ENCODE measurements at places on chromosomes 7 and 10.

GRCh38 chr10:86060386-86061277, 306.0 kb downstream of the GRID1 start:
- no peak for DNase-seq

GRCh38 chr7:77653572-77653971, 42.7 kb upstream of the RSBN1L start:
- DNase-seq, result no peak

- DNase-seq, result peak; percentile 94
These were observed 55.2 kb upstream of the FRMD4A start for GRCh38 chr10:14385596-14386593.

GRCh38 chr10:95122736-95123135, 53.4 kb upstream of the CYP2C8 start:
- no peak for DNase-seq

DNA sequence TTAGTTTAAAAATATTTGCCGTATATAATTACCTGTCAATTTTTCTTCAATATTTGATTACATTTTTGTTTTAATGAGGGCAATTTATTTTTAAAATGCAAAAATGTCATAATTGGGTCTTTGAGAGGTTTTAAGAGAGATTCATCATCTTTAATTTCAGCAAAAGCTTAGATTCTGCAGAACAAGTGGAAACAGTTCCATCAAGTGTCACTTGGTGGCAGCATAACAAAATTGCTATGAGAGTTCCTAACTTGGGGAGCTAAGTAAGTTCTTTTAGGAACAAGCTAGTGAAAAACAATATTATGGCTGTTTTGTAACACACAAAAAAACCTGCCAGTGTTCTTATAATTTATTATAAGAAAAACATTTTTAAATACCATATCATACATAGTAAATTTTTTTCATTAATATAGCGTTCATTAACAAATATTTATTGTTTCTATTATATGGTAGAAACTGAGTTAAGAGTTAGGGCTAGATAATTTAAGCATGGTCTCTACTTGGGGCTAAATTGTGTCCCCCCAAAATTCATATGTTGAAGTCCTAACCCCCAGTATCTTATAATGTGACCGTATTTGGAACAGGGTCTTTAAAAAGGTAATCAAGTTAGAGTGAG, 155.2 kb downstream of the MAGI2 start:
- DNase-seq, result peak; percentile 52

DNA sequence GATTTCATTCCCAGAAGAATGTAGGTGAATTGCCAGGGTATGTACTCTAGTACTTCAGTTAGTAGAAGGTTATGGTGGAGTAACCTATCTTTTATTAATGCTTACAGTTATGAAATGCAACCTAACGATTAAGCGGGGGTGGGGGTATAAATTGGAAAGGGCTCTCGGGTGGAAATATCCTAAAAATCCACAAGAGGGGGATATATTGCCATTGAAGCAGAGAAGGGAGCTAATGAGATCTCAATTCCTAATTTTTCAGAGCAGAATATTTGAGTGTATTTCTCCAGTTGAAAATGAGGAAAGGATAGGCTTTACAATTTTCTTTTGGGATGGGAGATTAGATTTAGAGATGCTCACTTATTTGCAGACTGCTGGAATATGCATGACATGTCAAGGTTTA, 90.8 kb downstream of the DNAJB9 start:
- DNase-seq, result peak; percentile 32

DNA sequence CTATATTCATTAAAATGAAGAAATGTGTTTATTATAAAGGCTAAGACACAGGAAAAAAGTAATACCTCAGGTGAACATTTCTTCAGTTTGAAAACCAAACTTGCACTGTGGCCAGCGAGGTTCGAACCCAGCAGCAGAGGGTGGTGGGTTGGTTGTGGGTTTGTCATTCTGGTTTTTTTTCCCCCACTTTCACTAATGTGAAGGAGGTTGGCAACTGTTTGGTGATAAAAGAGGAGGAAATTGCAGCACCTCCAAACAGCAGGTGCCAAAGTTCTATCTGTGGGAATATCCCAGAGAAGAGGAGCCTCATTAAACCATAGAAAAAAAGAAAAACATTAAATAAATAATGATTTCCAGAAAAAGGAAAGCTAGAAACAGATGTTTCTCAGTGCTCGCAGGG, 36.6 kb upstream of the YAE1 start:
- no peak for DNase-seq

GRCh38 chr10:27535317-27535716, 31.2 kb downstream of the RAB18 start:
- no peak for DNase-seq

DNA sequence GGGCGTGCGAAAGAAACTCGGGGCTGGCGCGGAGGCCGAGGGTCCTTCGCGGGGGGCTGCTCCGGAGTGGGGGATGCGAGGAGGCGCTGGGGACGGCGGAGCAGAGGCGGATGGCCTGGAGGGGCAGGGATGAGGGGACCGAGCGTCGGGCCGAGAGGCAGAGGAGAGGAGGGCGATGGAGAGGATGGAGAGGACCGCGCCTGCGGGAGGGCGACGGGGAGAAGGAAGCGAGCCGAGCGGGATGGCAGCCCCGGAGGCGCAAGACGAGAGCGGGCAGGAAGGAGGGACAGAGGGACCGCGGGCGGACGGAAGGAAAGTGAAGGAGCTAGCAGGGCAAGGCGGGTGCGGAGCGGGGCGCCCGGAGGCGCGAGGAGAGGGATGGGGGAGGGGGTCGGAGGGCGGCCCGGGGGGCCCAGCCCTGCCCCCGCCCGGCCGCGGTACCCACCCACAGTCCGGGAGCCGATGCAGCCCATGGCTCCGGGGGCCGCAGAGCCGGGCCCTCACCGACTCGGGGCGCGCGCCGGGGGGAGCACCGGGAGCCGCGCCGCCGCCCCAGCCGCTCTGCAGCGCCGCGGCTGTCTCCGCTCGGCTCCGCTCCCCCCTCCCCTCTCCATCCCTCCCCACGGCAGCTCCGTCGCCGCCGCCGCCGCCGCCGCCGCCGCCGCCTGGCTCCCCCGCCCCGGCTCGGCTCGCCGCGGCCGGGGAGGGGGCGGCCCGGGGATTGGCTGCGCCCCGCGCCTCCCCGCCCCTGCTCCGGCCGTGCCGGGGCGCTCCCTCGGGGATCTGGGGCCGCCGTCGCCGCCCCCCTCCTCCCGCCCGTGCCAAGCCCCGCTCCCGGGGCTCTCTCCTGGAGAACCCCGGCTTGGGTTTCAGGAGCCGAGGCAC, at the start of gene FAM131B:
FAM131B (minus strand) TSS at position 583 of the 885 bp plus-strand sequence; CDS start at position 473, 110 bp downstream.
- peak; percentile 27 for DNase-seq

GRCh38 chr10:58741673-58742072, 229.0 kb downstream of the BICC1 start:
- no peak for DNase-seq

- DNase-seq, result no peak
These were observed 5.3 kb downstream of the ESYT2 start for GRCh38 chr7:158824028-158824427.

DNA sequence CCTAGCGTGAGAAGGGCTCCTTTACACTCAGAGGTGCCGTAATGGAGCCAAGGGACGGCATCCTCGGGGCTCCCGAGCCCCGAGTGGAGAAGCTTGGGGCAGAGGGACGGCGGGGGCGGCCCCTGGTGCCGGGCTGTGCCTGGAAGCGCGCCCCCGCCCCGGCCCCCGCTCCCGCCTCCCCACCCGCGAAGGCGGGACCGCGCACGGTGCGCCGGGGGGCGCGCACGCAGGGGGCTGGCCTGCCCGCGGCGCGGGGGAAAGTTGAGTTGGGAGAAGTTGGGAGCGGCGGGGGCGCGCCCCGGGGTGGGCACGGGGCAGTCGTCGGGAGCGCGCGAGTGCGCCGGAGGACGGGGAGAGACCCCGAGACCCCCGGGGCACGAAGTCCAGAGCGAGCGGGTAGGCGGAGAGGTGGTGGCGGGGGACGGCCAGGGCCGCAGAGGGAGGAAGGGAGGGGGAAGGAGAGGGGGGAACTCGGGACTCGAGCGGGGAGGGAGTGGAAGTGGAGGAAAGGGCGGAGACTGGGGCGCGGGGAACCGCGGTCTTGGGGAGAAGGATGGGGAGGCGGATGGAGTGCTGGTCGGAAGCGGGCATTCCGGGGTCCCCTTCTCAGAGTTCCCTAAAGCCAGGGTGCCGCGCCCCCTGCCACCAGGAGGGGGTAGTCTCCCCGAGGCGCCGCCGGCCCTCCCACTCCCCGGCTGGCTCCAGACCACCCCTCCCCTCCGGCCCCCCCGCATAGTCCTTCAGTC, at the start of gene SLC4A2:
SLC4A2 (plus strand) TSS at position 223 of the 746 bp plus-strand sequence. CDS start 2,399 bp downstream, outside the sequence.
- peak; percentile 80 for DNase-seq

GRCh38 chr10:3509355-3509754, 275.7 kb downstream of the KLF6 start:
- DNase-seq, result no peak

DNA sequence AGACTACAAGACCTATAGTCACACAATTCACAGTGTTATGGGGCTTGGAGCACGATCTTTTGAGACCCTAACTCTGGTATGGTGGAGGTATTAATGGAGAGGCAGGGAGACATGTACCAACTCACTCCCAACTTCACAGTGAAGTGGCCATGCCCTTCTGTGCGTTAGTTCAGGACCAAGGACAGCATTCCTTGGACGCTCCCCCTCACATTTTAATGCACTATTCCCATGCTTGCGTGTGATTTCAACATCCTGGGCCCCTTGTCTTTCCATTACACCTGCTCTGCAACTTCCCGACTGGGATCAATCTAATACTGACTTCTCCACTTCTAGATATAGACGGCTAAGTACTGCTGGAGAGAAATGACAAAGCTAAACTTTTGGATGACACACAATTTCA, 72.7 kb downstream of the PLCE1 start:
- DNase-seq, result peak; percentile 66

- no peak for DNase-seq
These were observed 80.3 kb downstream of the SKAP2 start for GRCh38 chr7:26784118-26784517.

GRCh38 chr7:43481902-43482678, 100.8 kb upstream of the STK17A start:
- DNase-seq, result peak; percentile 75

DNA sequence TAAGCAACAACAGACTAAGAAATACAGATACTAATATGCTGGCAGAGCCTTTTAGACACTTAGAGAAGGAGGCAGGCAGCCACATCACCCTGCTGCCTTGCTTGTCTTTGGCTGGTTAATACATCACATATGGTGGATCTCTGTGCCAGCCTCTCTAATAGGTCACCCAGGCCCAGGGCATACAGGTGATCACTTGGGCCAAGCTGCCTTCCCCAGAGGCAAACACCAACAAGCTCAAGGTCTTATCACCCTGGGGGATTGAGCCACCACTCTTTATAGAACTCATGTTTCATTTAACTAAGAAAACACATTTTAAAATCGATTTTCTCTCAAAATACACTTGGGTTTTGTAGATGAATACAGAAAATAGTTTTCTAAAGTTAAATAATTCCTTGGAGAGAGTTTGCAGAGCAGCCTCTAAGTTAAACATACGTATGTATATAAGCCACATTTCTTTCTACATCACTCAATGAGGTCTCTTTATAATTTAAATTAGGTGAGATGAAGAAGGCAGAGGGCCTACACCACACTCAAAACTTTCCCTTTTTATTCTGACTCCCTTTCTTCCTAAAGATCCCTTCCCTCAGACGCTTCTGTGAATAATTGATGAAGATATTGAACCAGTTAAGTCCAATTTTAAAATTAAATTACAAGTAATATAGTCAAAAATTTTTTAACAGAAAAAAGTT, 556.8 kb upstream of the GHITM start:
- DNase-seq, result no peak

- no peak for DNase-seq
These were observed 11.3 kb downstream of the XRCC2 start for GRCh38 chr7:152664636-152665035.

DNA sequence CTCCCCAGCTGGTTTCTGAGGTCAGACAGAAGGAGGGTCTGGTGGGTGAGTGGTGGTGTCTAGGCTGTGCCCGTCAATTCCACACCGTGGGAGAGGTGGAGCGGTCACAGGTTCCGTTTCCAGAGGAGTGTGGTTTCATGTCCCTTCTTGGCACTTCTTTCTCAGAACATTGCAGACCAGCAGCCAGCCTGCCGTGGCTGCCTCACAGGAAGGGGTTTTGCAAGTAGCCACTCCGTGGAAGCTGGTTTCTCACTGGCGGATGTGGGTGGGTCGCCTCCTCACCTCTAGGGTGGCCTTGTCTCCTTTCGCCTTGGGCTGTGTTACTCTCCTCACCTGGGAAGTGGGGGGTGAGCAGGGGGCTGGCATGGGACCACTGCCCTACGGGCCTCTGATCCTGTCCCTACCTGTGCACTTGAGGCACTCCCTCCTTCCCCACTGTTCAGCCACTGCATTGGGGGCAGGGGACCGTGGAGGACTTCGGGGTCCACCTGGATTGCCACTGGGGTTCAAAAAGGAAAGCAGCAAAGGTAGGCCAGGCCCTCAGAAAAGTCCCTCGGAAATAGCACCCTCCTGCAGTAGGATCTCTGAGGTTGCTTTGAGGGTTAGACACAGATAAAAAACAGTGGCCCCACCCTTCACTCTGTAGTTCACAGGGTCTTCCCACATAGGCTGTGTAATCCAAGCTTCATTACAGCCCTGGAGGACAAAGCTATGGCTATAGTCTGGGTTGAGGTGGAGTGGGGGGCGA, 33.9 kb downstream of the TSPAN14 start:
- no peak for DNase-seq

GRCh38 chr10:124465003-124465776, 3.6 kb downstream of the LHPP start:
- DNase-seq, result no peak

DNA sequence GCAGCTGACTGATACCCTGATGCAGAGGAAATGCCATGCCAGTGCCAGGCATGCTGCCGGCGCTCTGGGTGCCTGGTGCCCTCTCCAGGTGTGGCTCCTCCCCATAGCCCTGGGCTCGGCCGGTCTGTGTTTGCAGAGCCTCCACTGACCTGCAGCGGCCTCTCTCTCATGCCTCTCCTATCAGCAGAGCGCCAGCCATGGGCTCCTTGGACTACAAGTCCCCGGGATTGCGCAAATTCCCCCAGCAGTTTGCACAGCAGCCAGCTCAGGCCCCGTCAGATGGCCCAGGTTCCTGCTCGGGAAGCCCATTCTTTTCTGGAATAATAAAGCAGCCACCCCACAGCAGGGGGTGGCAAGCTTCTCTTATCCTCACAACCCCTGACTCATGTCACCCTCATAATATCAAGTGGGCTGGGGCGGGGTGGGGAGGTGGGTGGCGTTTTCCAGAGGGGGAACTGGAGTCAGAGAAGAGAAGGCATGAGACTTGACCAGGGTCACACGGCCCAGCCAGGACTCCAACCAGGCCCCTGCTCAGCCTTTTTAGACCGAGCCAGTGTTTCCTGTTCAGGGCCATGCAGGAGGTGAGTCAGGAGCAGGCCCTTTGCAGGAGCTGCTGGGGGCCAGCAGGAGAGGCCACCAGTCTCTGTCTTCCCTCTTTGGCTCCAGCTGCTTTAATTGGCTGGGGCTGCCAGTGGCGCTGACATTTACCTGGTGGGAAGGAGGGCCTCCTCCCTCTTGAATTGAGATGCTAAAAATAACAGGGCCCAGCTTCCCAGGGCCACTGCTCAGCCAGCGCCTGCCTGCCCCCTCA, 58.6 kb downstream of the ZMIZ1 start:
- DNase-seq, result peak; percentile 85
